ENCODE measurements at places on chromosomes 5 and 9.

- DNase-seq: no peak
These were observed 108.9 kb upstream of the LHFPL2 start for GRCh38 chr5:78757269-78758053.

DNA sequence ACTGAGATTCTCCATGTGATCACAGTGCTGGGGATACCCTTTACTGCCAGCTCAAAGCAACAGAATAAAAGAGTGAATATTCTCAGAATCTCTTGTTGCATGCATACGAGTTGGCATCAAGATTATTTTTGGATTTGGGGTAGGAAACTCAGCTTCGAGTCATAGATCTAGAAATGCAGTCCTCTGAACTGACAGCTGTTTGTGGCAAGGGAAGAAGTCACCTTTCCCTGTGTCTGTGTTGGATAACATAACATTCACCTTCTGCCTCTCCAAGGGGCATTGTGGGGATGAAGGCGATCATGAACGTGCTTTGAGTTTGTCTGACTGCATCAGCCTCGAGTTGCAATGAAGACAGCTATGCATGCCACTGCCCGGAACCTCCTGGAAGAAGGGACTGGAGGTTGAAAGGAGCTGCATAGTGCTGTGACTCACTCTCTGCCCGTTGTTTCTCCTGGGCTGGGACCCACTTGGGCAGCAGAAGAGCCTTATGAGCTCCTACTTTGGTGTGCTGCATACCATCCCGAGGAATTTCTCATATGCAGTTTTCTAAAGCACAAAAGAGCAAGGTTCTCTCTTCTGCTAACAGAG lies 231.7 kb downstream of the ARHGAP26 start:
- DNase-seq: no peak

DNA sequence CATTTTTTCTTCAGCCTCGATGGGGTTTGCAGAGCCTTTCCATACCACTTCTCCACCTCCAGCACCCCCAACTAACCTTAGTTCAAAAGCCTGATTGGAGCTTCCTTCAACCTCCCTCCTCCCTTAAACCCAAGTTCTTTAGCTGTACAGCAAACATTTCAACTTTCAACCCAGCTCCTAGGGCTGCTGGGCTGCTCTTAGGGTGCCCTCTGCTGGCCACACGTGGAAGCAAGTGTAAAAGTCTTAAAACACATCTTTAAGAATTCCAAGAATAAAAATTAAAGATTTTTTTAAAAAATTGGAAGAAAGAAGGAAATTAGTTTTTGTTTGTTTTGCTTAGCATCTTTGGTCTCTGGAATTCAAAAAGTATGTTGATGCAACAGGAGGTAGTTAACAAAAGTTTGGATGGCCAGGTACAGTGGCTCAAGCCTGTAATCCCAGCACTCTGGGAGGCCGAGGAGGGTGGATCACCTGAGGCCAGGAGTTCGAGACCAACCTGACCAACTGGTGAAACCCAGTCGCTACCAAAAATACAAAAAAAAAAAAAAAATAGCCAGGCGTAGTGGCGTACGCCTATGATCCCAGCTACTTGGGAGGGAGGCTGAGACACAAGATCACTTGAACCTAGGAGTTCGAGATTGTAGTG lies 15.5 kb upstream of the HSD17B3 start:
- DNase-seq: peak; percentile 45

DNA sequence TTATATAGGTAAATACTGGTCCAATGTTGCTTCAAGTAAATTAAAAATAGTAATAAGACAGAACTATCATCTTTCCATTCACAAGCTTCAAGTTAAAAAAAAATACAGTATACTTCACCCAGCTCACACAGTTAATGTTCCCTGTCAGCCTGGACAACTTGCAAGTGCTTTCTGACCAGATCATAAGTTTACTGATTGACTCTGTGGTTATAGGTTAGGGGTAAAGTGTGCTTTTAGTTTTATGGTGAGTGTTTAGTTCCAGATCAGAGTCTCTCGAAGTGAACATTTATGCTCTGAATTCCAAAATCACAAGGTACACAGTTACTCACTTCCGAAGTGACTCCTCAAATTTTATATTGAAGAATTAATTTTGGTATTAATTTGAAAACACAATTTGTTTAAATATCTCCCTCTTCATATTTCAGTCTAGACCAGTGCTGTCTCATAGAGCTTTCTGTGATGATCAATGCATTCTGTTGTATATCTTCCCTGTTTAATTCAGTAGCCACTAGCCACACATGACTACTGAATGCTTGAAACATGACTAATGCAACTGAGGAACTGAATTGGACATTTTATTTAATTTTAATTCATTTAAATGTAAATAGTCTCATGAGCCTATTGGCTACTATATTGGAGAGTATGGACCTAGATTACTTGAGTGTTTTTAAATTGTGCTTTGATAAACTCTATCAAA lies 90.7 kb downstream of the MEF2C start:
- peak; percentile 65 for DNase-seq

DNA sequence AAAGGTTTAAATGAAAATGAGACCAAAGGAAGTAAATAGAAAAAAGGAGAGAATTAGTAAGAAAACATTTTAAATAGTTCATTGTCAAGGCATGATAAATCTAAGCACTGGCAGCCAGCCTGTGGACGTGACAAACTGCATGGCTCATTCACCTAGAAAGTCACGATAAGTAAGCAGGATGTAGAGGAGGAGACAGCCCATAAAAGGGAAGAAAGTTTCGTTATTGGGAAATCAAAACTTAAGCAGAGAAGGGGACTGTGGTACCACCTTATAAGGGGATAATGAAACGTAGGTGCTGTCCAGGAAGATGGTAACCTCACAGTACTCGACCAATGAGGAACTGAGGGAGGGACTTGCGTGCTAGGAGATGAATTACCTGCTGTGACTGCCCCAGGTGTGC lies 494.5 kb upstream of the GRAMD2B start:
- DNase-seq: no peak

- DNase-seq: no peak
These were observed 51.1 kb upstream of the ORM1 start for GRCh38 chr9:114271556-114272510.

DNA sequence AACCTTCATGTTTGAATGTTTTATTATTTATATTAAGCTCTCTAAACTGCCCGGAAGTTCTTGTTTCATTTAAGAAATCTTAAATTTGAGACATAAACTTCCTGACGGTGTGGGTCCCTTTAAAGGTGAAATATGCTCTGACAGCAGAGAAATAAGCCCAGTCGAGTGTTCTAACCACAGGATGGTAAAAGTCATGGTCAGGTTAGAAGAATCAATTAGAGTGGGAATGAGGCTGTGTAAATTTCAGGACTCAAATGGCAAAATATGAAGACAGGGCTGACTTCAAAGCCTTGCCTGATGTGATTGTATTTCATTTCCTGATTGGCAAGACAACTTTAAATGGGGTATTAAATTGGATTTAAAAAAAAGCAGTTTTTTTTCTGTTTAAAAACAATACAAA lies 432.9 kb upstream of the BRINP1 start:
- DNase-seq: no peak

- DNase-seq: no peak
These were observed 173.4 kb upstream of the NR3C1 start for GRCh38 chr5:143576711-143577484.

- DNase-seq: no peak
These were observed 20.5 kb downstream of the SEMA4D start for GRCh38 chr9:89477384-89477783.

GRCh38 chr5:109964136-109964535 lies 274.4 kb downstream of the MAN2A1 start:
- no peak for DNase-seq

GRCh38 chr5:107544967-107545366 lies 125.8 kb downstream of the EFNA5 start:
- DNase-seq: no peak

DNA sequence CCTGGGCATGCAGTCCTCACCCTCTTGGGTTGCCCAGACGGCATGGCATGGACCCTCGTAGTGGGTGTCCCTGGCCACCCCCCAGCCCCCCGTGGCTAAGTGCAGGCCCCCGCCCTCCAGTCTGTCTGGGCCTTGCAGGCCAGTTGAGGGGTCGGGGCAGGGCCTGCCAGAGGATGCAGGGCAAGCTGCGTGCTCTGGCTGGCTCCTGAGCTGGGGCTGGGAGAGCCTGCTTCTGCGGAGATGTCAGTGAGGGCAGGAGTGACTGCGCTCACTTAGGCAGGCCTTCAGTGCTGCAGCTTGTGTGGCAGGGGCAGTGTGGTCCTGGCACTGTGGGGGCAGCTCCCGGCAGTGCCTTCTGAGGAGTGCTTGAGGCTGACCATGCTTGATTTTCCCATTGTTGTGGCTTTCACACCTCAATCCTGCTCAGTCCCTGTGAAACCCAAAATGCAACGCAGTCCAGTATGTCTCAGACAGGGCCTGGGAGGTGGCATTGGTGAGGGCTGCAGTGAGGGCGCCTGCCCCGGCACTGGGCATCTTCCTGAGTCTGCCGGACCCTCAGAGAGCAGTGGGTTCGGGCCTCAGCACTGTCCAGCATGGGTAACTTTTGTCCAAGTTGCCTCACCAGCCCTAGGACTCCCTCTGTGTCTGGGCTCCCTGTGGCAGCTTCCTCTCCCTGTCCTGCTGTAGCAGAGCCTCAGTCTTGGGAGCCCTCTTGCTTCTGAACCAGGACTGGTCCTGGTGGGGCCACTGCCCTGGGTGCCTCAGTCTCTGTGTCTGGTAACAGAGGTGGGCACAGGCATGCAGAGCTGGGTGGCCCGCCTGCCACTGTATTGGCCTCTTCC lies 93.0 kb downstream of the PHF2 start:
- no peak for DNase-seq

GRCh38 chr5:32066448-32066847 lies 107.7 kb downstream of the GOLPH3 start:
- no peak for DNase-seq
